DND-41 (cell line): ENCODE measurements at places on chromosomes 3 and 15.
A peak's percentile ranks its signal among the peaks of the same experiment; 100 is the strongest.

DNA sequence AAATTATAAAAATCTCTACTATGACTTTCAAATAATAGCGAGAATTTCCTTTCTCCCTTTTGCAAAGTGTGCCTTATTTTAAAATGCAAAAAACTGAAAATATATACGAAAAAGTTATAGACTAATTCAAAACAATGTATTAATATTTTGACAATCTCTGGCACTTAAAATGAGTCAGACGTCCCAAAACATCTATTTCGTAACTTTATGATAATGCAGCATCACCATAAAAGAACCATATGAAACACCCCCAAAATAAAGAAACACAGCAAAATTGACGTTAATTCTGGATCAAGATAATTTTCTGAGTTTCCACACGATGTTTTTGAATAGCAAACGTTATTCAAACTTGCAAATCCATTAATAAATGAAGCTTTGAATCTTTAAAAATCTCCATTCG lies 1.0 kb downstream of the COPS2 start:
- peaks cover 4% of the 10 kb centered on the region; the same call in 1 of the 2 replicates for H3K36me3 ChIP-seq
- peaks cover 41% of the 10 kb centered on the region for H3K4me1 ChIP-seq
- H3K4me3 ChIP-seq: peak overlapping the region; percentile 67
- H3K27me3 ChIP-seq: no peaks in the 10 kb centered on the region
- no peak for DNase-seq
- H3K27ac ChIP-seq: peak overlapping the region; percentile 82; the same call in 1 of the 2 replicates

DNA sequence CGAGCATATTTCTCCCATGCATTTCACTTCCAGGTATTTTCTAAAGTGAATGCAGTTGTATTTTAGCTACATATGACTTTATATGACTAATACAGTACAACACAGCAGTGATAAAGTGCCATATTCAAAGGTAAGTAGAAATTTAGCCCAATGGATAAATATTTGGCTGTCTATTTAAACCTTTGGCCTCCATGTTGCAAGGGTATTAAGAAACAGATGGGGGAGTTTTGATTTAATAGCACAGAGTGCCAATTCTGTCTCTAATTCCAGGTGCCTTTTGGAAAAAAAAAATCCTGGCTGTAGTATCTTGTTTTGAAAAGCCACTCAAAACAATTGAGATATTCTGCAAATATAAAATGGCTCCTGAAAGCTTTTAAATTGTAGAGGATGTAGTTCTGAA lies 44.9 kb upstream of the SGO1 start:
- no peaks in the 10 kb centered on the region for H3K36me3 ChIP-seq
- no peak overlapping the region for H3K27ac ChIP-seq
- H3K27me3 ChIP-seq: no peaks in the 10 kb centered on the region
- H3K4me1 ChIP-seq: no peaks in the 10 kb centered on the region

- no peaks in the 10 kb centered on the region for H3K36me3 ChIP-seq
- no peaks in the 10 kb centered on the region for H3K27me3 ChIP-seq
- no peak overlapping the region for H3K4me3 ChIP-seq
- no peak overlapping the region for H3K27ac ChIP-seq
- H3K4me1 ChIP-seq: no peaks in the 10 kb centered on the region
- DNase-seq: no peak
Measured at GRCh38 chr3:22236490-22237270, 485.7 kb upstream of the ZNF385D start.

DNA sequence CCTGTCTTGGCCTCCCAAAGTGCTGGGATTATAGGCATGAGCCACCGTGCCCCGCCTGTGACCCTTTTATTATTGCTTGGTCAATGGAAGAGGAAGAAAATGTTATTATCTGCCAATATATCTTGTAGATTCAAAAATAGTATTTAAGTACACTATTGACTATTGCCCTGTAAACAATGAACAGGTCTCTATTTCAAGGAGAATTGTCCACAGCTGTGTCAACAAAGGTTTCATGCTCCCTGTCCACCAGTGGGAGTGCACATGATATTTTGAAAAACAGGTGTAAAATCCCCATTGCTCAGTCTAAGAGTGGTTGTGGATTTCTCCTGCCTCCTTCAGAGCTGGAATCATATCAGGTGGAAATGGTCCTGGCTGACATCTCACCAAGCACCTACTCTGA lies 36.5 kb upstream of the IGF1R start:
- no peak overlapping the region for H3K27ac ChIP-seq
- H3K27me3 ChIP-seq: no peaks in the 10 kb centered on the region
- H3K36me3 ChIP-seq: no peaks in the 10 kb centered on the region
- H3K4me1 ChIP-seq: peaks cover 8% of the 10 kb centered on the region
- DNase-seq: no peak

GRCh38 chr3:23537101-23537551 lies 268.6 kb upstream of the UBE2E1 start:
- no peak overlapping the region for H3K27ac ChIP-seq
- no peaks in the 10 kb centered on the region for H3K27me3 ChIP-seq
- no peak for DNase-seq
- no peak overlapping the region for H3K4me3 ChIP-seq

DNA sequence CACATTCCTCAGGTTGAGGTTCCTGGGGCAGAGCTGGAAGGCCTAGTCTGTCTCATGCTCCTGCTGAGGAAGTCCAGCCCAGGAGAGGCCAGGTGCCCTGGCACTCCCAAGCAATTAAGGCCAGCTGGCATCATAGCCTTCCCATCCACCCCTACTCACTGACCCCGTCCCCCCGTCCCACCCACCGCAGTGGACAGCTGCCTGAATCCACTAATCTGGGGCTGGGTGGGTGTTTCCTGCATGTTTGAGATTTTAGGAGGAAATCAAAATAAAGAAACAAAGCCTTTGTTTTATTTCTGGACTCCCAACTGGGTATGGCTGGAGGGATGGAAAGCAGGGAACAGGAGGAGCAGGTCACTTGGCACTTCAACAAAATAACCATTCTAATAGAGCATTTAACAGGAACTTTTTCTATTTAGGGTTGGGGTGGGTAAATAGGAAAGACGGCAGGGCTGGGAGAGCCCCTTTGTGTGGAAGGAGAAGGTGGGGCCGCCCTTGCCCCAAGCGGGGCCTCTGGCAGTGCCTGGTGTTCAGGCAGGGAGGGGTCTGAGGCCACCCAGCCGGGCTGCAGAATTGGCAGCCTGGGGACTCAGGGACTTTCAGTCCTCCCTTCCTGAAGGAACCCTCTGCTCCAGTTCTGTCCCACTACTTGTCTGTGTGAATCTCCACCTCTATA lies 8.5 kb downstream of the MRAS start:
- H3K27me3 ChIP-seq: peaks cover 2% of the 10 kb centered on the region
- H3K36me3 ChIP-seq: no peaks in the 10 kb centered on the region
- H3K4me1 ChIP-seq: no peaks in the 10 kb centered on the region
- H3K27ac ChIP-seq: no peak overlapping the region
- DNase-seq: no peak

DNA sequence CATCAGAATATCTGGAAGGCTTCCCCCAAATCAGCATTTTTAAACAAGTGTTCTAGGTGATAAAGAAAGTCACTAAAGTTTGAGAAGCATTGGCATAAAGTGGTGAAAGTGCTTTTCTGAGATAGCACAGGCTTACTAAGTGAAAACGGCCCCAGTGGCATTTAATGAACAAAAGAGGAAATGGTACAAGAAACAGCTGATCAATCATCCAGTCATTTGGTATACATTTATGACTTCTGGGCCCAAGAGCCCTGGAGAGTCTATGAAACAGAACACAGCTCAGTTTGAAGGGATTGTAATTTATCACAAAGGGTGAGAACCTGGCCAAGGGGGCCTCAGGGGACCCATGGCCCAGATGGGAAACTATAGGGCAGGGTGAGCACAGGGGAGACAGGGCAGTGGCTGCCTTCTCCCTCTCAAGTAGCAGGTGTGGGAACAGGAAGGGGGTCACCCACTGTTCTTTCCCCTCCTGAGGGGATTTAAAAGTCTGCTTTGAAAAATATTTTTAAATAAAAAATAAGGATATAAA lies 265.5 kb upstream of the ROPN1 start:
- H3K36me3 ChIP-seq: no peaks in the 10 kb centered on the region
- H3K4me3 ChIP-seq: no peak overlapping the region
- H3K27ac ChIP-seq: no peak overlapping the region
- H3K4me1 ChIP-seq: no peaks in the 10 kb centered on the region

DNA sequence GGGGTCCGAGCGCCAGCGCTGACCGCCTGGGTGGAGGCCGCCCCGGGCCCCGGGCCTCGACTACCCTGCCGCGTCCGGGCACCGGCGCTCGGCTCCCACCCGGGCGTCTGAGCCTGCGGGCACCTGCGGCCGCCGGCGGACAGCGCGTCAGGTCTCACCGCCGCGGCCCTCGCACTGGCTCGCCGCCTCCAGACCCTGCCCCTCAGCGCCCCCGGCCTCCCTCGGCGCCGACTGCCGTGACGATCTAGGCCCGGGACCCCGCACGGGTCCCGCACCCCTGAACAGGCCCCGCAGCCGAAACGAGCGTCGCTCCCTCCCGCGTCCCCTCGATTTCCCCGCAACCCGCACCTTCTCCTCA lies 297 bp downstream of the PRC1 start:
- DNase-seq: no peak
- H3K27me3 ChIP-seq: no peaks in the 10 kb centered on the region
- H3K36me3 ChIP-seq: peaks cover 18% of the 10 kb centered on the region
- H3K4me1 ChIP-seq: peaks cover 37% of the 10 kb centered on the region

DNA sequence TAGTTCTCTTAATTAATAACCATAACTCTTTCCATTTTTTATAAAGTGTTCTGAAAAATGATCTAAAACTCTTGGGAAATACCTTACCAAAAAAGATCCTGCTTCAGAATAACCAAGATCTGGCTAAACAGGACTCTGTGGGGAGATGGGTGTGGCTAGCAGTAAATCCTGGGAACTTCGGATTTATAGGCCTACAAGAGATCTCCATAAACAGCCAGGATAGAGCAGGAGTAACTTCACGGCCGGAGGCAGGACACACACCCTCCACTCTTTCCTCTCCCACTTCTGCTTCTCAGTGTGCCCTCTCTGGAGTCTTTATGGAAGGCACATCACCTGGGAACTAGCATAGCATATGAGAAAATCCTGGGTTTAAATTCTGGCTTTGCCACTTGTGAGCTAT lies 309.4 kb upstream of the SOX2 start:
- H3K4me3 ChIP-seq: no peak overlapping the region
- H3K27me3 ChIP-seq: no peaks in the 10 kb centered on the region
- no peak overlapping the region for H3K27ac ChIP-seq
- H3K4me1 ChIP-seq: no peaks in the 10 kb centered on the region
- H3K36me3 ChIP-seq: no peaks in the 10 kb centered on the region

GRCh38 chr15:55360256-55360655 lies 41.2 kb downstream of the PIGB start:
- H3K27me3 ChIP-seq: no peaks in the 10 kb centered on the region
- DNase-seq: no peak
- no peaks in the 10 kb centered on the region for H3K4me1 ChIP-seq
- H3K4me3 ChIP-seq: no peak overlapping the region
- H3K36me3 ChIP-seq: peaks cover 22% of the 10 kb centered on the region; the same call in 1 of the 2 replicates

DNA sequence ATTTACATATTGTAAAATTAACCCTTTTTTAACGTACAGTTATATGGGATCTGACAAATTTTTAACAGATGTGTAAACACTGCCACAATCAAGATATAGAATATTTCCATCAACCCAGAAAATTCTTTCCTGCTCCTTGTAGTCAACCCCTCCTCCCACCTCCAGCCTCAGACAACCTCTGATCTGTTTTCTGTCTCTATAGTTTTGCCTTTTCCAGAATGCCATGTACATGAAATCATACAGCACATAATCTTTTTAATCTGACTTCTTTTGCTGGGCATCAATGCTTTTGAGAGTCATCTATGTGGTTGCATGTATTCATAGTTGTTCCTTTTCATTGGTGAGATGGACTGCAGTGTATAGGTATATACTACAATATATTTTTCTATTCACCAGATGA lies 153.0 kb downstream of the SMAD6 start:
- H3K4me3 ChIP-seq: no peak overlapping the region
- no peaks in the 10 kb centered on the region for H3K36me3 ChIP-seq
- H3K4me1 ChIP-seq: peaks cover 11% of the 10 kb centered on the region
- no peaks in the 10 kb centered on the region for H3K27me3 ChIP-seq

DNA sequence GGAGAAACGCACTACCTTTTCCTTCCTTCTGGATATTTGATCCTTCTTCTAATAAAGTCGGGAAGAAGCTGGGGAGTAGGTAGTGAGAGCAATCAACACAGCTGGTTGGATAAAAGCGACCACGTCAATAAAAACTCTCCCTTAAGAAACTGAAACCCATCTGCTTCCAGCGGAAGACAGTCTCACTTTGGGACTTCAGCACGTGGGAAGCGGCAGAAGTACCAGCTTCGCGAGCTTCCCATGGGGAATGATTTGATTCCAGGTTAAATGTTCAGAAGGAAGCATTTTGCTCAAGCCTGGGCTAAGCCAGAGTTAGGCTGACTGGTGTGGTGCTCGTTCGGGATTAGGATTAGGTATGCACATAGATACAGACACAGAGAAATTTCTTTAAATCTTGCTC lies 262.3 kb upstream of the LYSMD4 start:
- DNase-seq: no peak
- H3K4me3 ChIP-seq: no peak overlapping the region
- H3K27me3 ChIP-seq: no peaks in the 10 kb centered on the region
- H3K36me3 ChIP-seq: peaks cover 78% of the 10 kb centered on the region
- no peak overlapping the region for H3K27ac ChIP-seq
- no peaks in the 10 kb centered on the region for H3K4me1 ChIP-seq

GRCh38 chr3:193593668-193594030 lies 641 bp downstream of the OPA1 start:
- H3K36me3 ChIP-seq: peaks cover 12% of the 10 kb centered on the region
- H3K4me1 ChIP-seq: peaks cover 36% of the 10 kb centered on the region
- no peaks in the 10 kb centered on the region for H3K27me3 ChIP-seq
- H3K27ac ChIP-seq: peak overlapping the region; percentile 77
- peak; percentile 23 for DNase-seq
- peak overlapping the region; percentile 66 for H3K4me3 ChIP-seq

DNA sequence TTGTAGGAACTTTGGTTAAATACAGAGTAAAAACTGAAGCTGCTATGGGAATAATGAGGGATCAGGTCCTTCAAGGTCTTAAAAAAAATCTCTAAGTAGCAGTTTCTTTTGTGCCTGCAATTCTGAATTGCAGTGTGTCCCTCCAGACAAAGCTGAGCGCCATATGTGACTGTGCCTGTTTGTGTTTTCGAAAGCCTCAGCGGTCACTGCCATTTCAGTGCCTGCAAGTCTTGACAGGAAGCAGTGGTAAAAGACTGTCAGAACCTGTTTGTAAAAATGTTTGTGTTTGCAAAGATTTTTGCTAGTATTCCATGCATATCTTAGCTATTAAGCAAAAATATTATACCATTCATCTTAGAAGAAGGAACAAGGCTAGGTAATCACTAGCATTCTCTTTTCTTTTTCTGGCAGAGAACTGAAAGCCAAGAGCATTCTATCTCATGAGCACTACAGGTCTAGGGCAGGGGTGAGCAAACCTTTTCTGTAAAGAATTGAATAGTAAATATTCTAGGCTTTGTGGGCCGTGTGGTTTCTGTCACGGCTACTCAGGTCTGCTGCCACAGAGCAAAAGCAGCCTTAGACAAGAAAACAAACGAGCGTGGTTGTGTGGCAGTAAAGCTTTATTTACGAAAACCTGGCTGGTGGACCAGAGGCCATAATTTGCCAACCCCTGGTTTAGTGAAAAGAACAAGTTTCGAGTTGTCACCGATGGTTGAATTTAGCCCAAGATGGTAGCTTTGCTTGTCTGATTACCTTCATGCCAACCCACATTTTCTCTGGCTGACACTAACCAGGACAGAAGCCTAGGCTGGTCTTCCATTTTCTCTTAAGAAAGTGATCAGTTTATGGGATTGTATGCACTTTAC lies 134.4 kb downstream of the CACNA1D start:
- H3K27ac ChIP-seq: no peak overlapping the region
- H3K36me3 ChIP-seq: no peaks in the 10 kb centered on the region
- peaks cover 4% of the 10 kb centered on the region for H3K27me3 ChIP-seq
- H3K4me3 ChIP-seq: no peak overlapping the region
- no peak for DNase-seq
- no peaks in the 10 kb centered on the region for H3K4me1 ChIP-seq

- no peak for DNase-seq
- H3K27me3 ChIP-seq: no peaks in the 10 kb centered on the region
- H3K36me3 ChIP-seq: peaks cover 78% of the 10 kb centered on the region
- peaks cover 3% of the 10 kb centered on the region; the same call in 1 of the 2 replicates for H3K4me1 ChIP-seq
Measured at GRCh38 chr3:14139771-14140170, 14.9 kb downstream of the TMEM43 start.
